A549 treated with CORT108297 at 1 μM for 4 hours (cell line): ENCODE measurements at places on chromosomes 12 and 14. TPM values are rescaled to one million over a fixed set of nuclear protein-coding genes. Genes with fewer than 3 reads are reported as not detected.

Gene E2F7
- 6.6 to 8.4 TPM (median 7.2 TPM) in 5 replicates for total RNA-seq

Gene KLRK1
- 0.08 TPM in 1 of 5 replicates, not detected in the others for total RNA-seq

Gene MFAP5
- total RNA-seq: 0.09 to 0.25 TPM (median 0.14 TPM) in 3 of 5 replicates, not detected in the others

Gene EID3
- total RNA-seq: 7.6 to 9.9 TPM (median 8.1 TPM) in 5 replicates

Gene TMTC1
- total RNA-seq: 0.02 to 0.16 TPM (median 0.06 TPM) in 5 replicates

Gene PNN
- total RNA-seq: 38.7 to 58.4 TPM (median 44.1 TPM) in 5 replicates
